ENCODE measurements at places on chromosomes 4 and X. TPM values are rescaled to one million over a fixed set of nuclear protein-coding genes. Genes with fewer than 3 reads are reported as not detected.
A peak's percentile ranks its signal among the peaks of the same experiment; 100 is the strongest.

NKX3-2 gene
- total RNA-seq: not detected

FGG gene
- not detected for total RNA-seq

CLDN22 gene
- total RNA-seq: not detected

MMRN1 gene
- total RNA-seq: 2.2 TPM

FAM184B gene
- 2.1 TPM for total RNA-seq

PLK4 gene
- 1.4 TPM for total RNA-seq

STK32B gene
- total RNA-seq: 3.9 TPM

ENPP6 gene
- 10.9 TPM for total RNA-seq

DCAF12L2 gene
- 3.4 TPM for total RNA-seq

TMEM271 gene
- total RNA-seq: 26.3 TPM

ATP2B3 gene
- 45.4 TPM for total RNA-seq

DNA sequence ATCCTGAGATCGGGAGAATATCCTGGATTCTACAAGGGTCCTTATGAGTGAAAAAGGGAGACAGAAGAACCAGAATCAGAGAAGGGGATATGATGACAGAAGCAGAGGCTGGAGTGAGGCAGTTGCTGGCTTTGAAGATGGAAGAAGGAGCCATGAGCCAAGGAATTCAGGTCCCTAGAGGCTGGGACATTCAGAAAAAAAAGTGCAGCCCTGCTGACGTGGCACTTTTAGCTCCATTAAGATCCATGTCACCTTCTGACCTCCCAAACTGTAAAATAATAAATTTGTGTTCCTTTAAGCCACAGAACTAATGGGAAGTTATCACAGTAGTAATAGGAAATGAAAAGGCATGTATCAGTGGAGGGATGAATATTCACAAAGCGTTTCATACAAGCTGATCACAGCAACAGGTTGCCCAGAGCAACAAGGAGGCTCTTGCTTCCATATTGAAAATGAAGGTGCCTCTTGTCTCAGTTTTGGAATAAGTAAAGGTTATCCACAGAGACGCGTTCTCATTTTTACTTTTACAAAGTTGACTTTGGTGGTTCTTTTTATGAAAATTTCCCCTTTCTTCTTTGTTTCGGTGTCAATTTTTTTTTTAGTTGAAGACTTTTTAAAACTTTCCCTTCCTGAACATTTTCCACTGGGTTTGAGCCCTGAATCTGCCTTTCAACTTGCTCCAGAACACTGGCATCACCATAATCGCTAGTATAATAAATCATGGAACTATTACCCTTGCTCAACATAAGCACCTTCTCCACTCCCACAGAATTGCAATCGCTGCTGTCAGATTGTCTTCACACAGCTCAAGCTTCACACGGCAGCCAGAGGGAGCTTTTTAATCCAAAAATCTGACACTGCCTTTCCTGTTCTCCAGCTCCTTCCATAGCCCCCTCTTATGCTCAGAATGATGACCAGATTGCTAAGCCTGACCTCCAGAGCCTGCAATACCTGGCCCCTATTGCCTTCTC is 127.6 kb upstream of the RBPJ start:
- peak; percentile 24 for DNase-seq

GRCh38 chr4:77028246-77028645 is 47.5 kb downstream of the CCNI start:
- DNase-seq: no peak

DNA sequence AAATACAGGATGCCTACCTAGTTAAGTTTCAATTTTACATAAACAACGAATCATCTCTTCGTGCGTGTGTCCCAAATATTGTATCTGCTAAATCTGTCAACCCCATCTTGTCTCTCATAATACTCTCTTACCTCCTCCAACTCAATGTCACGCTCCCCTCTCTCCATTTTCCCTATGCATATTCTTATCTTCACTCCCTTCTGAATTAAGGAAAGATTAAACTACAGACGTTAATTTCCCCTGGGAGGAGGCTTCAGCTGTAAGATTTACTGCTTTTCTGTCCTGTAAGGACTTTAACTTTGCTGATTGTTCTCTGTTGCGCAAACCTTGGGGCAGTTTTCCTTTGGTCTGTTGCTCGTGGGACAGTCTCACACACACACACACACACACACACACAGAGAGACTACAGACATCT is 455 bp upstream of the ABCB7 start:
- no peak for DNase-seq

GRCh38 chrX:140087875-140088274 is 122.6 kb upstream of the CXorf66 start:
- no peak for DNase-seq

GRCh38 chr4:158760866-158761265 is 8.0 kb upstream of the FNIP2 start:
- no peak for DNase-seq

- DNase-seq: no peak
These were observed 87.3 kb downstream of the CAMK2D start for GRCh38 chr4:113674251-113674650.

GRCh38 chr4:186027405-186027804 is 41.6 kb upstream of the TLR3 start:
- DNase-seq: no peak

GRCh38 chr4:3875466-3875865 is 109.3 kb downstream of the ADRA2C start:
- DNase-seq: no peak

- no peak for DNase-seq
These were observed 190.6 kb upstream of the NEIL3 start for GRCh38 chr4:177119021-177119471.

GRCh38 chr4:114512595-114513295 is 85.9 kb upstream of the UGT8 start:
- DNase-seq: no peak

DNA sequence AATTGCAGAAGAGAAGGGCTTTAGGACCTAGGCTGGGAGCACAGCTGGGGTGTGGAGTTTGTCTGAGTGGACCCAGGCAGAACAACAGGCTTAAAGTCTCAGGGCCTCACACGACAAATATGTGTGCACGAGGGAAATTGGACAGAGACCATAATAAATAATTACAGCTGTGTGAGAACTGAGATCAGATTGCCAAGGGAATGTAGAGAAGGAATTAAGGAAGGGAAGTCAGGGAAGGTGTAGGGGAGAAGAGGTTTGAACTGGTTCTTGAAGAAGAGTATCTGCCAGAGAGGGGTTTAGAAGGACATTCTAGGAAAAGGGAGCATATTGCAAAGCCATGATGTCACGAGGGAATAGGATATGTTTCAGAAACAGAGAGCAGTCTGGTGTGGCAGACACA is 120.7 kb upstream of the TSPAN5 start:
- DNase-seq: no peak

DNA sequence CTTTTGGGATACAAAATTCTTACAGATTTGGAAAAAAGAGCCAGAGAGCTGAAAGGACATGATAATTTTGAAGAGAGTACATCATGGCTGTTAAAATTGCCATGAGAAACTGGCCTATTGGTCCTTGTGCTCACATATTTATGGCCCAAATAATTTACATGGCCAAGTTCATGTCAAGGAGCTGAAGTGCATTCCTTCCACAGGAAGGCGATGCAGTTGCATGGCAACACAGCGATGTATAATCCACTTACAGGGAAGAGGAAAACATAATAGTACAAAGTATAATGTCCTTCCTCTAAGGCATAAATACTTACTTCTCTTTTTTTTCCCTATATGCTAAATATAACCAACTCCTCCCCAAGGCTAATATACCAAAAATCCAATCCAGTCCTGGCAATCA is 914.5 kb upstream of the AGA start:
- DNase-seq: no peak

DNA sequence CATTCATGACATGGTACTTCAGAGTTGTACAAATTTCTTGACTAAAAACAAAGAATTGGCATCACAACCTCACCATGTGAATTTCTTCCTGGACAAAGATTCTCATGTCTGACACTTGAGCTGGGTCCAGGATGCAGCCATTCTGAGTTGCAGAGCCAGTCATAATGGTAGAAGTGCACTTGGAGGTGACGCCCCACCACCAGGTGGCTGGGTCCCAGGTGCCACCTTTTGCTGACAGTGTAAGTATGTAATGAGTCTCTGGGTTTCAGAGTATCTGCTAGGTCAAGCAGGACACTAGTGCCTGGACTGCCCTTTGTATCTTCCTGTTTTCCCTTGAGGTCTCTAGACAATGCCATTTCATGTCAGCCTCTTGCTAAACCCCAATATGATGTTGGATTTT is 36.6 kb upstream of the WDR1 start:
- DNase-seq: no peak

DNA sequence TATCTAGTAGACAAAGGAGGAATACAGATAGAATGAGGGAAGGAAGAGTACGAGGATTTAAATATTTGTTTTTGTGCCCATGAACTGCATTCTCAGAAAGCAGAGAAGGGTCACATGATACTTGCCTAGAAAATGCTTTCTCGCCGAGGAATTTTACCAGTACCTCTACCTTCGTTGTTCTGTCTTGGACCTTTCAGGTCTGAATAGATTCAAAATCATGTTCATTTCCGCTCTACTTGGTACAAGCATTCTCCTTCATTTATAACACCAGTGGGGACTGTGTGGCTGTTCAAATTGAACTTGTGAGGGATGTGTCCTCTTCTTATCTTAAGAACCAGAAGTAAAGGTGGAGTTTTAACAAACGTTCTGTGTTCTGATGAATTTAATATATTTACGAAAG is 1.9 kb downstream of the USP38 start:
- no peak for DNase-seq

- no peak for DNase-seq
These were observed 369.6 kb downstream of the PCDH7 start for GRCh38 chr4:31089815-31090214.

- no peak for DNase-seq
These were observed 133.4 kb downstream of the ATG4A start for GRCh38 chrX:108224727-108225621.

- DNase-seq: no peak
These were observed 225.0 kb upstream of the PUDP start for GRCh38 chrX:7372825-7373525.

GRCh38 chr4:108081256-108081655 is 87.5 kb downstream of the LEF1 start:
- DNase-seq: no peak

DNA sequence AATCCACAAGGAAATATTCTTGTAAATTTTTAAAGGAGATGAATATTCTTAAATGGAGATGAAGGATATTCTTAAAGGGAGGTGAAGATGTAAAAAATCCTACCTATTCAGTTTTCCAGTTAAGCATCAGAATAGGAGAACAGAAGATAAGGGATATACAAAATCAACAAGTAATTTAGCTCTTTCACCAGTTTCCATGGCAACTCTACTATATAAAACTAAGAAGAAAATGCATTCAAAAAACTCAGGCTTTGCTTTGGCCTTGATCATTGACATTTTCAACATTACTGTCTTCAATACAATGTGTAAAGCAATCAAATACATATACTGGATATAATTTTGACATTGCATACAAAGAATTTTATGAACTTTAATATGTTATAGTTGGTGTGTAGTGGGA is 622.7 kb upstream of the GRID2 start:
- DNase-seq: no peak

DNA sequence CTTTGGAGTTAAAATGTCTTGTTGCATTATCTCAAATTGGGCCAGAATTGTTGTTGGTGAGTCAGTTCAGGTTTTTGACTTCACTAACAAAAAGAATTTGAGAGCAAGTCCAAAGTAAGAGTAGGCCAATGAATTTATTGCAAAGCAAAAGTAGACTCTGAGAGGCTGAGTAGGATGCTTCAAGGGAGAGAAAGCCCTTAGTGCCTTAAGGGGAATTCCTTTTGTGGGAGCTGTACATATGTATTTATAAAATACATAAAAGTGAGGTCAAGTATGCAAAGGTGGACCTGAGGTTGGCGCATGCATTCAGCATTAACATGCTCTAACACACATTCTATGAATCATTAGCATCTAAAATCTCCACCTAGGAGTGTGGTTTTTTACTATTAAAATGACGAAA is 565.4 kb downstream of the GRXCR1 start:
- DNase-seq: no peak

DNA sequence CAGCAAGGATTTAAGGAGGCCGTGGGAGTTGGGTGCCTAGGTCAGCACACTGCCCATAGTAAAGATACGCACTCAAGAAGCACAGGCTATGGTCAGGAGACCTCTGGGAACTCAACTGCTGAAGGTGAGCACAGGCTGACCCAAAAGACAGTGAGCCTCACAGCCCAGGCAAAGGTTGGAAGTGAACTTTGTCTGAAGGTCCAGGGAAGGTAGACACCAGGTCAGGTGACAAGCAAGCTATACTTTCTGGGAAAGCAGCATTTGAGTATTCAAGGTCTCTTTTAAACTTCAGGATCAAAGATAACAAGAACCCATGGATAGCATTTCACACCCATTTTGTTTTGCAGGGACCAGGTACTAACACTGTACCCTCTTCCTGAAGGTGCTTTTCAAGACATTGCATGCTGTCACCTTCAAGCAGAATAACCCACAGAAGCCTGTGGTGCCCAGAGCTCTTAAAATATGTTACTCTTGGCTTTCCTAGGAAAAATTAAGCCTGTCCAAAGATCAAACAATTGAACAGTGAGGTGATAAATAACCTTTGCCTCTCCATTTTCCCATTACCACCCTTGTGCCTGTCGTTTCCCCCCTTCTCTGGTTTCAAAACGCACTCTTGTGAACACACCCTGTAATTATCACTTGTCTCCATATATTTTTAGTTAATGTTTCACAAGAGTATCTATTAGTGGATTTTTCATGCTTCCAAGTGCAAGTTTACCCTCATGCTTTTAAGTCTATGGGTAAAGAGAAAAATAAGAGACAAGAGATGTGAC is 3.4 kb upstream of the S100G start:
- DNase-seq: no peak

DNA sequence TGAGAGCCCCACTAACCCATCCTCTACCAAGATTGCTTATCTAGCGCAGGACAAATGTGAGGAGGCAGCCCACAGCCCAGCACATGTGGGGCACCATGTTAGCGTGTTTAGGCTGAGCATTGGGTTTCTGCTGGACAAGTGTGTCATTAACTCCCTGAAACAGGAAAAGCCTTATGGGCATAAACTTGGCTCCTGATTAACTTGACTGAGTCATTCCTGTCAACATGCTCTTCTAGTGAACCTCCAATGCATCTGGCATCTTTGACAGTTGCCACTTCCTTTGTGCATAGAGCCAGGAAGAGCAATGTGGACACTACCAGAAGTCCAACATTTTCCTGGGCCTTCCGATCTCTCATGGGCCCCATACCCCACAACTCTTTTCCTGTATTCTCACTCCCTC is 2.5 kb downstream of the SPIN2A start:
- no peak for DNase-seq

DNA sequence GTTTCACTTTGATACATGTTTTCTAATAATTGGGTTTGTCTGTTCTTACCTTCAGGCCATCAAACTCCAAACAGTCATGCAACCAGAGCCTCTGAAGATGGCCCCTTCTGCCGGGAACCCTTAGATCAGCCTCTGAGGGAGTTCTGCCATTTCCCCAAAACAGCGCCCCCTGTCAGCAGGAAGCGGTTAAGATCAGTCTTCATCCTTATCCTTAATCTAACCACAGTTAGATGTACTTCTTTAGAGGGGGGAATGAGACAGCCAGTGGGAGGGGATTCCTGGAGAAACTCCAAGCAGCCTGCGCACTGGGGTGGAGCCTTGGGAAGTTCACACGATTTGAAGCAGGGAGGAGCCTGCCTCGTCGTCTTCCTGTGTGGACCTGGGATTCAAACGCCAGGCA is 185.4 kb downstream of the INPP4B start:
- DNase-seq: no peak

Measured in dorsolateral prefrontal cortex (tissue), 122 donors.